RPMI7951 (cell line): ENCODE measurements at places on chromosomes 1 and 21.

GRCh38 chr1:9758559-9759121, 65.1 kb downstream of the CLSTN1 start:
- DNase-seq: no peak

GRCh38 chr1:213057264-213058059, 6.4 kb downstream of the RPS6KC1 start:
- no peak for DNase-seq

DNA sequence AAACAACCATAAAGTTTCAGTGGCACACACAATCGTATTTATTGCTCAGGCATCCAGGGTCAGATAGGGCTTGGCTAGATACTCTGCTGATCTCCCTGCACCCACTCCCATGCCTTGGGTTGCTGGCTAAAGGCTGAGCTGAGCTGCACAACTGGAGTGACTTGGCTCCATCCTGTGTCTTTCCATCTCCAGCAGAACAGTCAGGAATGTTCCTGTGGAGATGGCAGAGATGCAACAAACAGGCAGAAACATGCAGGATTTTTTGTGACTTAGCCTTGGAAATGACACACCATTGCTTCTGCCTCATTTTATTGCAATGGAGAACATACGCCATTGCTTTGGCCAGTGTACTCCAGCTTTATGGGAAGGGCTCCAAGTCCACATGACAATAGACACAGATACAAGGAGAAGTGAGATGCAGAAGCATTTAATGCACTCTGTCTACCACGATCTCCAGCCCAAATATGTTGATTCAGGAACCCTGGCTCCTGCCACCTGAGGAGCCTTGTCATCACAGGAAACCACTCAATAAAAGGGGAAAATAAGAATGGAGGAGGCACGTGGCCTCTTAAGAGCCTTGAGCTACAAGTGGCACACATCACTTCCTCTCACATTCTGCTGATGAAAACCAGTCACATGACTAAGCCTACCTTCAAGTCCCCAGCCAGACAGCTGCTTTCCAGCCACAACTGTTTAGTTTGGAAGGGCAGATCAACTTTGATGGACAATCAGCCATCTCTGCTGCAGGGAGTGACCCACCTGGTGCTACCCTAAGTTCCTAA, 10.1 kb upstream of the GUCA2B start:
- DNase-seq: peak; percentile 33

GRCh38 chr1:205147191-205147835, 25.5 kb upstream of the RBBP5 start:
- DNase-seq: peak; percentile 68

DNA sequence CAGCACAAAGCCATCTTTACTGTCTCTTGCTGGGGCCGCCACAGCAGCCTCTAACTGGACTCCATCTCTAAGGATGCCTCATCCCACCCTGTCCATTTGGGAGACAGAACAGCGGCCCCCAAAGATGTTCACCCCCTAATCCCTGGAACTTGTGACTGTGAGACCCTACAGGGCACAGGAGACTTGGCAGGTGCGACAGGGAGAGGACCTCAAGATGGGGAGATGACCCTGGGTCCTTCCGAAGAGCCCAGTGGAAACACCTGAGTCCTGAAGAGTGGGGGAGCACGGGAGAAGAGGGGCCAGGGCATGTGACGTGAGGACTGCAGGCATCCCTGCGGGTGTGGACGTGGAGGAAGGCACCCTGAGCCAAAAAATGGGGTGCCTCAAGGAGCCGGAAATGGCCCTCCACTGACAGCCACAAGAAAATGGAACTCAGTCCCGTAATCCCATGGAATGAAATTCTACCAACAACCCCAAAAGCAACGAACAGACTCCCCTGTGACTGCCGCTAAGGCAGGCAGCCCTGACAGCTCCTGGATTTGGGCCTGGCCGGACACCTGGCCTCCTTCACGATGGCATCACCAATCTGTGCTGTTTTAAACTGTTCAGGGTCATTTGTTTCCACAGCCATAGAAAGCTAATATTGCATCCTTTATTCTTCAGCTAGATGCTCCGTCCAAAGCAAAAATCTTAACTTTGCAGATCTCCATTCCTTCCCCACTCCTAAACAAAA, 34.0 kb downstream of the C2CD2 start:
- DNase-seq: no peak

GRCh38 chr1:202221911-202222909, 28.6 kb downstream of the LGR6 start:
- DNase-seq: peak; percentile 82

DNA sequence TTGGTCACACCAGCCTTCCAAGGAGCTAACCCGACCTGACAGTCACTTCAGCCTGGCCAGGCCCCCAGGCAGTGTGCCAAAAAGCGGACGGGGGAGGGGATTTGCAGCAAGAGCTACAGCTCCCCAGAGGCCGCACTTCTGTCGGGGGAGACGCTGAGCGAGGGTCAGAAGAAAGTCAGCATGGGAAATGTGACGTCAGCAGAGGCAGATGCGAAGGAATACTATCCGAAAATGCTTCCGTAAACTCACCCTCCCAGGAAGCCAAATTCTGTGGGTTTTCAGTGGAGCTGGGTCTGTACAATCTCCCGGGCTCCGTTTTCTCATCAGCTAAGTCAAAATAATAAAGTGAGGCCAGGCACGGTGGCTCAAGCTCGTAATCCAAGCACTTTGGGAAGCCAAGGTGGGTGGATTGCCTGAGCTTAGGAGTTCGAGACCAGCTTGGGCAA, 28.5 kb upstream of the ECE1 start:
- DNase-seq: no peak

- DNase-seq: peak; percentile 72
Observed at GRCh38 chr1:230972855-230973271, 5.8 kb downstream of the TTC13 start.

- no peak for DNase-seq
Observed at GRCh38 chr1:29544406-29544805, 308.1 kb downstream of the PTPRU start.

- DNase-seq: peak; percentile 35
Observed at GRCh38 chr1:2044510-2045319, 5.5 kb upstream of the PRKCZ start.

- no peak for DNase-seq
Observed at GRCh38 chr1:233439721-233440120, 112.2 kb downstream of the MAP3K21 start.

GRCh38 chr1:112110031-112110430, 120.6 kb upstream of the KCND3 start:
- no peak for DNase-seq

- DNase-seq: no peak
Observed at GRCh38 chr1:69491416-69491815, 76.3 kb upstream of the LRRC7 start.

GRCh38 chr1:220137019-220137786, 43.3 kb downstream of the IARS2 start:
- no peak for DNase-seq

GRCh38 chr1:172821609-172822274, 162.8 kb downstream of the FASLG start:
- peak; percentile 87 for DNase-seq

DNA sequence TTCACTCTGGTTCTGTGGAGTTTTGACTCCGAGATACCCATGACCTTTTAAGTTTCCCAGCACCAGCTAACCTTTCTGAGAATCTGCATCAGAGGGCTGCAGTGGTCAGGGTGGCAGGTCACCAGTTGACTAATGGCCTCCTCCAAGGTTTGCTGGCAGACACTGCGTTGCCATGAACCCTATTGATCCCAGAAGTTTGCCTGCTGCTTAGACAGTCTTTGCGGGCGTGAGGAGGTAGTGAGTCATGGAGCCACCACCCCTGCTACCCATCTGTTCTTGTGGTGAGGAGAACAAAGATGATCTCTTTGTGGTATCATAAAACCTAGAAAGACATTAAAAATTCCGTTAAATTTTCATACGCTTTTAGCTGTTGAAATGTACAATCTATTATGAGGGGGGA, 180.4 kb downstream of the FGGY start:
- peak; percentile 98 for DNase-seq

GRCh38 chr1:200965111-200965805, 58.3 kb downstream of the KIF21B start:
- DNase-seq: no peak

DNA sequence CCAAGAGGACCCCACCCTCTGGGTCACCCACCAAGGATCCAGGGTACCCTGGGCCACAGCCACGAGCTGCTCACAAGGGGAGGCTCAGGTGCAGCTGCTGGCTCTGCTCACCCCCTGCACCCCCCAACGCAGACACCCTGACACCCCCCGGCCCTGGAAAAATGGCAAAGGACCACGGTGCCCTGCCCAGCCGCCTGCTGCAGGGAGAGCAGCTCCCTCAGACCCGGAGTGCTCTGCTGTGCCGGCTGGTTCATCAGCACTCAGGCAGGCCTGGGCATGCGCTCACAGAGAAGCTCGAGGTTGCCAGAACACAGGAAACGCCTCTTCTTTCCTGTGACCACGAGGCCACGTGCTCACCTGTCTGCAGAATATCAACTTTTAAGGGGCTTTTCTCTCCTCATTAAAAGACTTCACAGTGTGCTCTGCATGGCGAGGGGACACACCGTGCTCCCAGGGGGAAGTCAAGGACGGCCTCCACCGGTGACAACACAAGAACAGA, 4.3 kb upstream of the C1QTNF12 start:
- DNase-seq: no peak

- no peak for DNase-seq
Observed at GRCh38 chr1:63784083-63784482, 10.3 kb downstream of the ROR1 start.

GRCh38 chr1:119778886-119779560, 10.3 kb upstream of the HMGCS2 start:
- DNase-seq: no peak

DNA sequence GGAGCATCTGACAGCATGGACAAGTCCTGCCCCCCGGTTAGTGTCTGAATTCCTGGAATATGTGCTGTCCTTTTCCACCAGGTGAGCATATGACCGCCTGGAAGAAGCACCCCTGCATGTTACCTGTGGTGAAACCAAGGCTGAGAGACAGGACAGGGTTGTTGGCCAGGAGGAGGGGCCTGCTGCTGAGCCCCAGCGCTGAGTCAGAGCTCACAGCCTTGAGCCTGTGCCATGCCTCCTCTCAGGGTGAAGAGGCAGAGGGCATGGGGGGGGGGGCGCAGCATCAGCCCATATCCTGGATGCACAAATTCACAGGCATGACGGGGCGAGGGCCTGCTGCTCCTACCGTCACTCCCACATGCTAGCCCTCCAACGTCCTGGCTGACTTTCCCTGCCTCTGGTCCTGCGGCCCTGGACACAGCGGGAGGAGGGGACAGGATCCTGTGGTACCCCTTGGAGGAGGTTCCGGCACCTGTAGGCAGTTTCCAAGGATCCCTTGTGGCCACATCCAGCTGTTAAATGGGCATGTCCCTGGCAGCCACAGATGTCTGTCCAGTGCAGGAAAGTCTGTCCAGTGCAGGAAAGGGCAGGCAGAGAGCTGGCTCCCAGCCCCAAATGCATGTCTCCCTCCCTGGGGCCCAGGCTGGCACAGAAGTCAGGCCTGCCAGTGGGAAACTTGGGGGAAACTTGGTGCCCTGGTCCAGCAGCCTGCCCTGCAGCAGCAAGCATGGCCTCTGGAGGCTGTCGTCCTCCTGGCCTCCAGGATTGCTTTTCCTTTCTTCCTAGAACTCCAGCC, 23.9 kb downstream of the TTC34 start:
- DNase-seq: no peak

GRCh38 chr1:212219679-212220463, 65.3 kb upstream of the PPP2R5A start:
- peak; percentile 37 for DNase-seq

GRCh38 chr1:162873671-162874666, 13.0 kb upstream of the CCDC190 start:
- DNase-seq: peak; percentile 40

DNA sequence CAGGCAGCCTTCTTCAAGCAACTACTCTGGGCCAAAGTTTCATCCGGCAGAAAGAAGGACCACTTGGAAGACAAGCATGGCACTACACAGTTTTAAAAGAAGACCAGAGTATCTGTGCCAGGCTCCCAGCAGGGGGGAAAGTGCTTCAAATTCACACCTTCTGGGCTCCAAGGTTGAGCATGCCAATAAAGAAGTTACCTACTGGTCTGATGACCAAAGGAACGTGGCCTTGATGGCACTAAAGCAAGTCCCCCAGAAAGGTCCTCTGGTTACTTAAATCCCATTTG, 73.5 kb downstream of the CD46 start:
- DNase-seq: no peak

- DNase-seq: no peak
Observed at GRCh38 chr1:20849100-20849499, 62.0 kb upstream of the HP1BP3 start.

- no peak for DNase-seq
Observed at GRCh38 chr21:45957981-45958600, 23.5 kb upstream of the COL6A1 start.

GRCh38 chr1:148353461-148354283, 129.4 kb downstream of the PPIAL4G start:
- DNase-seq: peak; percentile 14

- no peak for DNase-seq
Observed at GRCh38 chr1:215345766-215346165, 221.3 kb upstream of the KCTD3 start.

GRCh38 chr1:68409426-68409825, 40.3 kb downstream of the RPE65 start:
- peak; percentile 44 for DNase-seq

DNA sequence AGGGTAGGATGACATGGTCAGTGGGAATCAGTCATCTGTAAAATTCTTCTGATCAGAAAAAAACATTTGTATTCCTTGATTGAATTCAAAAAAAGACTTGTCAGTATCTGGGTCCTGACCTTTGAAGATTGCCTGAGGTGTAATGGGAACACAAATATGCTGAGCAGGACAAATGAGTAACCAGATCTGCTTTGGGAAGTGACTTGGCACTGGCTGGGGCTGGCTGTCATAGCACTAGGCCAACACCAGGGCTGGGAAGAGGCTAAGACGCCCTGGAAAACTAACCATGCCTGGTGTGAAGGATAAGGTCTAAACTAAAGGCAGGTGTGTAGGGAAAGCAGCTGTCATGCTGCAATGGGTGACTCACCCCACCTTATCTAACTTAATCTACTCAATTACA, 452.9 kb upstream of the BEND5 start:
- no peak for DNase-seq
